ENCODE measurements at places on chromosomes 3 and 15. TPM values are rescaled to one million over a fixed set of nuclear protein-coding genes. Genes with fewer than 3 reads are reported as not detected.

MASP1 gene
- 0.14 TPM for polyA plus RNA-seq

GUCA1C gene
- polyA plus RNA-seq, result not detected

GOLGA6L7 gene
- not detected for polyA plus RNA-seq

AGTR1 gene
- 0.35 TPM for polyA plus RNA-seq

GABRB3 gene
- polyA plus RNA-seq, result 0.08 TPM

ADAMTSL3 gene
- 0.18 TPM for polyA plus RNA-seq

IQCF5 gene
- polyA plus RNA-seq, result not detected

STRIT1 gene
- 0.14 TPM for polyA plus RNA-seq

SEMA3F gene
- polyA plus RNA-seq, result 55.4 TPM

CLDN16 gene
- polyA plus RNA-seq, result 0.12 TPM

SLC28A1 gene
- 0.02 TPM for polyA plus RNA-seq

CCDC191 gene
- 2.9 TPM for polyA plus RNA-seq

ANKRD63 gene
- not detected for polyA plus RNA-seq

PEAK1 gene
- polyA plus RNA-seq, result 3.6 TPM

CMTM8 gene
- polyA plus RNA-seq, result 1.7 TPM

AMOTL2 gene
- polyA plus RNA-seq, result 21.2 TPM

CGNL1 gene
- polyA plus RNA-seq, result 6.7 TPM

ICE2 gene
- 9.0 TPM for polyA plus RNA-seq

DNAJA4 gene
- 14.6 TPM for polyA plus RNA-seq

C3orf85 gene
- polyA plus RNA-seq, result not detected

XYLB gene
- 1.5 TPM for polyA plus RNA-seq

PRKCD gene
- polyA plus RNA-seq, result 19.8 TPM

LSM3 gene
- 5.3 TPM for polyA plus RNA-seq

KCNH8 gene
- 0.05 TPM for polyA plus RNA-seq

ROPN1 gene
- not detected for polyA plus RNA-seq

RTP3 gene
- polyA plus RNA-seq, result not detected

CA12 gene
- 35.0 TPM for polyA plus RNA-seq

TMEM44 gene
- polyA plus RNA-seq, result 7.3 TPM

CFAP91 gene
- 0.45 TPM for polyA plus RNA-seq

CILP gene
- polyA plus RNA-seq, result 1.6 TPM

SOX14 gene
- polyA plus RNA-seq, result not detected

GREM1 gene
- polyA plus RNA-seq, result 1.3 TPM

CATSPER2 gene
- 7.4 TPM for polyA plus RNA-seq

OR5K1 gene
- polyA plus RNA-seq, result not detected

CLEC3B gene
- 7.5 TPM for polyA plus RNA-seq

NRROS gene
- 0.77 TPM for polyA plus RNA-seq

DCP1A gene
- 4.3 TPM for polyA plus RNA-seq

IGSF10 gene
- polyA plus RNA-seq, result 0.74 TPM

EOMES gene
- polyA plus RNA-seq, result 0.06 TPM

SEMA4B gene
- 90.5 TPM for polyA plus RNA-seq

SH3GL3 gene
- 8.3 TPM for polyA plus RNA-seq

SSUH2 gene
- 0.22 TPM for polyA plus RNA-seq

CCDC39 gene
- polyA plus RNA-seq, result not detected

CTNNB1 gene
- polyA plus RNA-seq, result 54.1 TPM

EXOG gene
- 4.1 TPM for polyA plus RNA-seq
